Regular cardiac myocyte (primary cell): ENCODE measurements at places on chromosomes 5 and 9. TPM values are rescaled to one million over a fixed set of nuclear protein-coding genes. Genes with fewer than 3 reads are reported as not detected.

Gene NME5
- total RNA-seq = 0.77 and 1.7 TPM in 2 replicates

Gene SPINK4
- not detected in 2 replicates for total RNA-seq

Gene PDE6A
- not detected in 2 replicates for total RNA-seq

Gene IFNK
- not detected in 2 replicates for total RNA-seq

Gene SPAG8
- total RNA-seq = 0.58 and 1.1 TPM in 2 replicates

Gene C7
- total RNA-seq = 0.96 and 24.8 TPM in 2 replicates

Gene C9orf153
- total RNA-seq = 0.19 and 0.56 TPM in 2 replicates

Gene DUSP1
- 118 and 239 TPM in 2 replicates for total RNA-seq

Gene CKMT2
- 1.3 and 23.7 TPM in 2 replicates for total RNA-seq

Gene IFNA13
- not detected in 2 replicates for total RNA-seq

Gene GABRA1
- not detected in 2 replicates for total RNA-seq

Gene PCDHB3
- total RNA-seq = 0.19 and 3.9 TPM in 2 replicates

Gene KCNMB1
- under 0.01 and 0.19 TPM in 2 replicates for total RNA-seq

Gene RUFY1
- total RNA-seq = 46.4 and 58.1 TPM in 2 replicates

Gene LIFR
- total RNA-seq = 34.1 and 37.5 TPM in 2 replicates

Gene MARVELD2
- 0.38 and 0.56 TPM in 2 replicates for total RNA-seq

Gene TAS2R1
- 0.28 TPM in 1 of 2 replicates, not detected in the other for total RNA-seq

Gene ANKDD1B
- total RNA-seq = 0.19 and 0.56 TPM in 2 replicates

Gene SMIM33
- under 0.01 TPM in 1 of 2 replicates, not detected in the other for total RNA-seq

Gene RAD23B
- total RNA-seq = 116 and 120 TPM in 2 replicates

Gene ETF1
- total RNA-seq = 146 and 179 TPM in 2 replicates

Gene IL31RA
- total RNA-seq = under 0.01 and 0.19 TPM in 2 replicates

Gene NUTM2G
- total RNA-seq = not detected in 2 replicates
